ENCODE measurements at places on chromosomes 3 and 15.

DNA sequence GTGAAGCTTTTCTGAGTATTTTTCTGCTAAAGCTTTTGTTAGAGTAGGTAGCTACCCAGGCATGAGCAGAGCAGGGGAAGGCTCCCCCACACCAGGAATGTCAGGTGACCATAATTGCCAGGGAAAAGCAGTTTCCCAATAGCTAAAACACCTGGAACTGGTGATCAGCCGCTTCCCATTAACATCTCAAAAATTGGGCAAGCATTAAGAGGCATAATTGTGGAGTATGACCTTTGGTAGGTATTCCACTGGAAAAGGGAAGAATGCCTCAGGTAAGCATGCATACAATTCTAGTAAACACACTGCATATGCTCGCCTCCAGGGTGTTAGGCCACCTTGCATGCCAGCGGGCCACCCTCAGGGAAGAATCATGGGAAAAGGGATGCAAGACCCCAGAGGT is 84.5 kb downstream of the CCR1 start:
- no peak for DNase-seq

DNA sequence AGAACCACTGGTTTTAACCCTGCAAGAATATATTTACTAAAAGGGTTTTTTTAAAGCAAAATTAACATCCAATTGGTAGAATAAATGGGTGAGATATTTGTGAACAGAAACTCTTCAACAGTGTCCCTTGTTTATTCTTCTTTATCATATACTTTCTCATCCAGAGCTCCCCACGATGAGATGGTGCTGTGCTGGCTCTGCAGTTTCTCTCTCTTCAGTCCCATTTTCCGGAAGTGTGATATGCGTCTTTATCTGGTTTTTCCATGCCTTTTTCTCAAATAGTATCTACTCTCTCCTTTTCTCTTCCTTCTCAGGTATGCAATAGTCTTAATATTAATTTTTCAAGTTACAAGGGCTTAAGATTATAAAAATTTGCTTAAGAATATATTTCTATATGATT is 1.5 kb downstream of the EAF2 start:
- no peak for DNase-seq

- DNase-seq, result no peak
Observed at GRCh38 chr15:91555312-91555711, 298.2 kb upstream of the SLCO3A1 start.

GRCh38 chr15:81948751-81949150 is 97.1 kb downstream of the MEX3B start:
- DNase-seq, result no peak

DNA sequence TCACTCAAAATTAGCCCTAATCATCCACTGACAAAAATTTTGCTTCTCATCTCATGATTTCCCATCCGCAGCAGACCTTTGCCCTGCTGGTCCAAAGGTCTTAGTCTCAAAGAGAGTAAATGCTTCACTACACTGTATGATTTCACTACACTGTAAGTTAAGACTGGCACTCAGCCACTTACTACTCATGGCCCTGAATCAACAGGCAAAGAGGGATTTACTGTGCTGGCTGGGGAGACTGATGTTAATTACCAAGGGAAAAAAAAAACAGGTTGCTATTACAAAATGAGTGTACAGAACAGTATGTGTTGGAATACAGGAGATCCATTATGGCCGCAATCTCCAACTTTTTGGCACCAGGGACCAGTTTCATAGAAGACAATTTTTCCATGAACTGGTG is 214.8 kb downstream of the ZMAT3 start:
- DNase-seq, result no peak

GRCh38 chr3:172625404-172625803 is 85.5 kb downstream of the NCEH1 start:
- DNase-seq, result no peak

- no peak for DNase-seq
Observed at GRCh38 chr3:65144791-65145351, 457.1 kb upstream of the ADAMTS9 start.

GRCh38 chr3:79286882-79287281 is 480.9 kb downstream of the ROBO1 start:
- no peak for DNase-seq

GRCh38 chr3:67044955-67045354 is 46.8 kb downstream of the KBTBD8 start:
- DNase-seq, result no peak

GRCh38 chr3:42117175-42118008 is 26.2 kb downstream of the TRAK1 start:
- peak; percentile 62 for DNase-seq

Data from testis (tissue), 5 donors.